Stimulated activated naive CD8-positive, alpha-beta T cell treated with anti-CD3 and anti-CD28 coated beads, Interleukin-15, amount 100 ng/mL, for 72 hours (primary cell): ENCODE measurements at places on chromosomes 1 and 21.
A peak's percentile ranks its signal among the peaks of the same experiment; 100 is the strongest.

DNA sequence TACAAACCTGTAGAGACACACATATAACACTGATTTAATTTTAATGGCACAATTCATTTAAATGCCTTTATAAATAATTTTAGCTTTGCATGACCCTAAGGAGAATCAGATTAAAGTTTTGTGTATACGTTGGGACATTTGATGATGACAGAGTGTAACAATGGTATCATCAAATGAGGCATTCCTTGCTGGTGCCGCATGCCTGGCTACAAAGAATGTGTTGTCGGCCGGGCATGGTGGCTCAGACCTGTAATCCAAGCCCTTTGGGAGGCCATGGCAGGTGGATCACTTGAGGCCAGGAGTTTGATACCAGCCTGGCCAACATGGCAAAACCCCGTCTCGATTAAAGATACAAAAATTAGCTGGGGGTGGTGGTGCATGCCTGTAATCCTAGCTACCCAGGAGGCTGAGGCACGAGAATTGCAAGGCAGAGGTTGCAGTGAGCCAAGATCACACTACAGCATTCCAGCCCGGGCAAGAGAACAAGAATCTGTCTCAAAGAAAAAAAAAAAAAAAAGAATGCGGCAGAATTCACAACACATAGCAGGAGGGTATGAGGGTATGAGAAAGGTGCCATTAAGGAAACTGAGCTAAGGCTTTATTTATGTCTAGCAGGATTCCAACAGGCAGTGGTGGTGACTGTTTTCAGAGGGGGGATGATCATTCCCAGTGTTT is 58.9 kb downstream of the PTPN14 start:
- DNase-seq, result no peak

DNA sequence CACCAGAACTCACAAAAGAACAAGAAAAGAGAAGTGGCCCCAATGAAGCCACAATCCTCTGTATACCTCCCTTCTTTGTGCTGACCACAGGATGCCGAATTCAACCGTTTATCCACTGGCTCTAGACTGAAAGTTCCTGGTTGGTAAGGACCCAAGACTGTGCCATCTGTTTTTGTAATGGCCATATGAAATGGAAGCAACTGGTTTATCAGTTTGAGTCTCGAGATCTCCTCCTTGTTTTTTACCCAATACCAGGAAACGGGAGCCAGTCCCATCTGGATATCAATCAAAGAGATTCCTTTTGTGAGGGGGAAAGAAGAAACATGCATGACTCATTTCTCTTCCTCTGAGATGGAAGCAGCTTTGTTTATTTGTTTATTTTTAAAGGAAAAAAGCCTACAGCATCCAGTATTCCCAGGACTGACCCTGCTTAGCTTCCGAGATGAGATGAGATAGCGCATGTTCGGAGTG is 32.4 kb upstream of the ZNF124 start:
- DNase-seq, result no peak

DNA sequence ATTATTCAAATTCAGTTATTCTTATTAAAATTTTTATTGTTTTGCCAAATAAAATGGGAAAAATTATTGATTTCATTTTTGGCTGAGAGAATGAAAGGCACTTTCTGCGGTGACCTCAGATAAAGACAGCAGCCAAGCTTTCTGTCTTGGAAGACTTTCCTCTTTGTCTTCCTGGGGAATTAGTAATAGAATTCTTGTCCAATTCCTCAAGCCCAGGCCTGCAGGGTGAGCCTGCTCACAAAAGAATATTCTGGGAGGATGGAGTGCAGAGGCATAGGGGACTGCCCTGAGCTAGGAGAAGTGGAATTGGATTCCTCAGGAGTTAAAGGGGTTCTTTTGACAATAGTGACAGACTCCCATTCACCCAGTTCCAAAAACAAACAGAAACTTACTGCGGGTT is 614.5 kb upstream of the ADGRL2 start:
- DNase-seq, result no peak

DNA sequence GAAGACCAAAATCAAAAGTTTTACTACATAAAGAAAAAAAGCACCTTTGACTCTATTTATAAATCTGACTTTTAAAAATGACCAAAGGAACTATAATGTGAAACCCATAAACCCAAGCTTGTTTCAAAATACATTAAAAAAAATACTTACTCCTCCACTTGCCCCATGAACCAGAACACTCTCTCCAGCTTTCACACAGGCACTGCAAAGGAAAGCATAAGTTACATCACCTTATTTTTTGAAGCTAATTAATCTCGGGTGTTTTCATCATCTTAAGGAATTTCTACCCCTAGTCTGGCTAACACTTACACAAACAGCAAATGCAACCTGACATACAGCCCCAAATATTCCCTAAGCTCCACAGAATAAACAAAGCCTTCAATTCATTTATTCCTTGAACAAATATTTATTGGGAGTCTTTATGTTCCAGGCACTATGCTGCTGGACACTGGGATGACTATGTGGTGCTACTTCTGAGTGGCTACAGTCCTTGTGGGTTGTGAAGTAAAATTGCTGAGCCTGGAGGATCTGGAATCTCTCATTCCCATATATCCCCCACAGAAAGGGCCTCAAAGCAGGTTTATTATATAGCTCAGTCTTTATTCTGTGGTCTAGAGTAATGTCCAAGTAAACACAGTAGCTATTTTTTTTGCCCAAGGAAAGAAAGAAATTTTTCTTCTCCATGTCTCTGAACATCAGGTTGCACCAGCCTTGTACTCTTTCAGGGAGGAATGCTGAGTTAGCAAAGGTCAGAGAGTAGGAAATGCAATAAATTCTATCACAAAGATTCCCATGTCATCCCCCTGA is 18.2 kb downstream of the CRYZ start:
- DNase-seq, result no peak

DNA sequence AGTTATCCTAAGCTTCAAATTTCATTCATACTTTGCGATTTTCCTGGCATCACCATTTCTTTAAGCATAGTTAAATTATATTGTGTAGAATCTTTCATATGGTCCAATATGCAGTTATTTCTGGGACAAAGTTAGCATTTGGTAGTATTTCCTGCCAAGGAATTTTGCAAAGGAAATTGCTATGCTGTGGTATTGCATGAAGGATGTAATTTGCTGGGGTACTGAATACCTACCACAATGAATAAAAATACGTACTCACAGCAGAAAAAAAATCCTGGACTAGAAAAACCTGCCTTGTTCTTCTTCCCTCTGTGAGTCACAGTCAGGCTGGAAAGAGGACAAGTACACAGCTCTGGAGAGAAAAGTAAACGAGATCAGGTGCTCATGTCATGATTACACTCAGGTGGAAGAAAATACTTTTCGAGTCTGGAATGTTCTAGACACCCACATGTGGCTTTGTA is 241.2 kb downstream of the PTBP2 start:
- no peak for DNase-seq

DNA sequence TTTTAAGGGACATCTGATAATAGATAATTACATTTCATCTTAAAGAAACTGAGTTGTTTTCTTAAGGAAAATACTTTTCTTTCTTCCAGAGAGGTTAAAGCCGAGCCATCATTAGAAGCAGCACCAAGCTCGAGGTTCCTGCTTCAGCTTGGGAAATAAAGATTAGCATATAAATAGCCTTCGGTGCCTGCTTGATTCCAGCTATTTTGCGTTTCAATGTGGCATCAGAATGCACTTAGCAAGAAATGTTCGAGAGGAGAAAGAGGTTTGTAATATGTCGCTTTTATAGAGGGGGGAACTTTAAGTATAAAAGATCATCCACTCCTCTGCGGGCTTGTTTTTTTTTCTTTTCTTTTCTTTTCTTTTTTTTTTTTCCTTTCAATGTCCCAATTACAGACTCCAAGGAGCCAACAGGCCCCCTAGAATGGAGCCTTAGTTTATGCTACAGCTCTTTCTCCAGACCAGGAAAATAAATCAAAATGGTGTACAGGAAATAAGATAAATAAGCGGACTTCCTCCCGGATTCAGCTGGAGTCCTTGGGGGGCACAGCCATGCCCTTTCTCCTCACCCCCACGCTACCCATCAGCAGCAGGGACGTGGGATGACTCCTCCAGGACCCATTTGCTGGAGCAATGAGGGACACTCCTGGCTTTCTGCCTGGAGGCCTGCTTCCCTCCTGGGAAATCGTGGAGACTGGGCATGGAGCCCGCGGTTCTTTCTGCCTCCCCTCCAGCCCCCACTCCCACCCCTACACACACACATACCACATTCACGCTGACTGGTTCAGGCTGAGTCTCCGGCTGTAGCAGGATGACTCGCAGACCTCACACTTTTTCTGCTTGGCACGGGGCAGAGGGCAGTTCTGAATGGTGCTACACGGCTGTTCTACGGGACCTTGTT is 131.6 kb downstream of the RRAGC start:
- no peak for DNase-seq

GRCh38 chr1:38788341-38789336 is 70.9 kb downstream of the RRAGC start:
- DNase-seq, result no peak

DNA sequence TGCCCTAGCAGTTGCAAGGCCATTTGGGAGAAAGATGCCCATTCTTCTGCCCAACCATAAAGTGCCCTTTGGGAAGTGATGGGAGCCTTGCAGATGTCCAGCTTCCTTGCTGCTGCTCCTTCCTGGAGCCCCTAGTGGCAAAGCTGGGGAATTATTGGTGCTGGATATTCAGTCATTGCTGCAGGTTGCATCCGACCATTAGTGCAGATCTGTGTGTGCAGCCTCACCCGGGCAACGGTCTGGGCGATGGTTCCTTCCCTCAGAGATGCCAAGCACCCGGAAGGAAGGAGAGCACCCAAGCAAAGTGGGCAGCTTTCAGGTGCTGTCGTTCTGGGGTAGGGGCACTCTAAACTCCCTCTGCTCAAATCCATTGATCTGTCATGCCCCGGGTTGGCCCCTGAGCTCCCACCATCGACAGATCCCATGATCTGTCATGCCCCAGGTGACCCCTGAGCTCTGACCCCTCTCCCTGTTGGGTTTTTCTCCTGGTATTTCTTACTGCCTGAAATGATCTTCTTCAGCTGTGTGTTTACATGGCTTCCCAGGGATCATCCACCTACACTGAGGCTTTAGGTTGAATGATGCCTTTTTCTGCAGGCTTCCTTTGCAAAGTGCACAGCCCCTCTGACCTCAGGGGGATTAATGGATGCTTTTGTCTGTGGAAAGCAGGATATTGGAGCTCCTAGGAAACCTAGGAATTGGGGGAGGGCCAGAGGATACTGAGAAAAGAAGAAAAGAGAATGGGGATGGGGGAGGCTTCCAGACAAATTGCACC is 467.5 kb downstream of the PTPRU start:
- DNase-seq, result no peak

DNA sequence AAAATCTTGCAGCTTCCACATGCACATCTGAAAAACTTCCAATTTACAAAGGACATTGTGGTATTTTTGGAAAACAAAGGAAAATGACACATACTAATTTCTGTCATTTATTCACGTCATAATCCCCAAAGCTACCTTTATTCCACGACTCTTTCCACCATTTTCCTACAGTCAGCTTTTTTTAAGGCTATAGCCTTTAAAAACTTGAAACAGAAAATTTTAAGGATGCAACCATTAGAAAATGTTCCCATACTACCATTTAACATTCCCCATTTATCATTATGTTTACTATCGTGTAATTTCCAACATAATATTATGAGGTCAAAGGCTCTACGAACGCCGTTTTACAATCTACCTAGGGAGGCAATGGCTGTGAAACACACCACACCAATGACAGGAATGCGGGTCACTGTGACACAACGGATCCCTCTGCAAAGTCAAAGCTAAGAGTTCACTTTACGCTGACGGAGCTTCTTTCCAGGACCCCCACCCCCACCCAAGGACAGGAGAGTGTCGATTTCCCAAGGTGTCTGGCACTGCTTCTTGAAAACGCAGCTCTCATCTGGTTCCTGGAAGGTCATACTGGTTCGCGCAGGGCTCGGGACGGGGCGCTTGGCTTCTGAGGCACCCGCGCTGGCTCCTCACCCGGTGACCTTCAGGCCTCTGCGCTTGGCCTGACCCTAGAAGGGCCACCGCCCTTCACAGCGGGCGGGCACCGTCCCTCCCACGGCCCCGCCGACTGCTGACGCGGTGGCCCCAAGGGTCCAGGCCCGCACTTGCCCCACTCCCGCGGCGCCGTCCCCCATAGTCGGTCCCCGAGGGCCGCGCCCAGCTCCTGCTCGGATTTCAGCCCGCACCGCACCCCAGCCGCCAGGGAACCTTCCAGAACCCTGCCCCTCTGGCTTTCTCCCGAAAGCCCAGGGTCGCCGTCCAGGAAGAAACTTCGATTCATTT is 50.5 kb upstream of the ATF3 start:
- no peak for DNase-seq

- DNase-seq, result no peak
Observed at GRCh38 chr21:25062061-25062460, 545.2 kb downstream of the MRPL39 start.

- DNase-seq, result no peak
Observed at GRCh38 chr1:210582205-210582970, 253.7 kb downstream of the HHAT start.

DNA sequence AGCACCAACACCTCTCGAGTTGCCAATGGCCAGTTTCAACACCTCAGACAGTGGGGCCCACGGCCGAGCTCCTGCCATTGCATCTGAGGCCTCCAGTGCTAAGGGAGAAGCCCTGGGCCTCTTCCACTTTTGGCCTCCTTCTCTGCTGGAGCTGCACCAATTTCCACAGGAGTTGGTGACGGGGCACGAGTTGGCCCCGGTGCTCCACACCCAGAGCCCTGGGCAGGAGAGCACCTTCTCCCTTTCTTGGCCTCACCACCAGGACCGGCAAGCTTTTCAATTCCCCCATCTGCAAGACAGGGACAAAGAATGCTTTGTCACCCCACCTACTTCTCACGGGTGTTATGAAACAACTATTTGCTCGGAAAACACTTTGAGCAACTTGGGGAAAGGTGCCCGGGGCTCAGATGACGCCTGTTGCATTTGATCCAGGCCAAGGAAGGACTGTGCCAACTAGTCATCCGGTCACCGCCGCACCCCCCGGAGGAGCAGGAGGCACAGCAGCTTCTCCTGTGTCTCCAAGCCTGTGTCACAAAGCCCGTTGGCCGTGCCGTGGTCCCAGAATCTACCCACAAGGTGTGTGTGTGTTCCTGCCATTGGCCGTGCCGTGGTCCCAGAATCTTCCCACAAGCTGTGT is 55.2 kb downstream of the TOMM20 start:
- DNase-seq, result no peak

DNA sequence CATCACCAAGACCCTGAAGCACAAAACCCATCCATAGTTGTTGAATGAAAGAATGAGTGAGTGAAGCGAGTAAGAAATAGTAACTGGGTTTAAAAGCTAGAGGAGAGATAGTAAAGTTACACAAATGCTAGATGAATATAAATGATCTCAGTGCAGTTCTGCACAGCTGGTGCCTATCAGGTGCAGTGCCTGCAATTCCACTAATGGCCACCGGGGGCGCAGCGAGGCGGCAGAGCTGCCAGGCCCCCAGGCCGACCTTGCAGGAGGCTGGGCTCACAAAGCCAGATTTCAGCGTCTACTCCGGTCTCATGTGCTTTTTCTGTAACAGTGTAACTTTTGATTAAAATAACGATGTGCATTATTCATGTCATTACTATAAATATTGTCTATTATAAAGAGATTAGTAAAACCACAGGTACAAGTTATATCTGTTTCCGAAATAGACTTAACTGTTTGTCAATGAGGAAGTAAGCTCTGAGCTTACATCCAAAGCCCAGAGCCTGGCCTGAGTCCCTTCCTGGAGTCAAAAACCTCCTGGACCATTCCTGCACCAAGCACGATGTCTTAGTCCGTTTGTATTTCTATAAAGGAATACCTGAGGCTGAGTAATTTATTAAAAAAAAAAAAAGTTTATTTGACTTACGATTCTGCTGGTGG is 477.6 kb downstream of the NPHP4 start:
- peak; percentile 58 for DNase-seq

- DNase-seq, result no peak
Observed at GRCh38 chr21:29538115-29538514, 239.4 kb downstream of the BACH1 start.

GRCh38 chr1:229088711-229089110 is 182.2 kb upstream of the RAB4A start:
- DNase-seq, result no peak
